ENCODE measurements at places on chromosomes 7 and 10. TPM values are rescaled to one million over a fixed set of nuclear protein-coding genes. Genes with fewer than 3 reads are reported as not detected.

ZFYVE27 gene
- polyA plus RNA-seq = 31.8 TPM

PDE6C gene
- polyA plus RNA-seq = not detected

AKR1C8 gene
- not detected for polyA plus RNA-seq

ACTR3C gene
- 6.5 TPM for polyA plus RNA-seq

PAX2 gene
- not detected for polyA plus RNA-seq

CAPZA2 gene
- polyA plus RNA-seq = 174 TPM
